BJ (cell line): ENCODE measurements at places on chromosomes 1 and 21. TPM values are rescaled to one million over a fixed set of nuclear protein-coding genes. Genes with fewer than 3 reads are reported as not detected.

The GPR161 gene
- 14.7 and 20.4 TPM in 2 replicates for polyA plus RNA-seq

The GJB3 gene
- polyA plus RNA-seq, result not detected in 2 replicates

The GBP3 gene
- 55.4 and 81.0 TPM in 2 replicates for polyA plus RNA-seq

The CNR2 gene
- polyA plus RNA-seq, result not detected in 2 replicates

The RGSL1 gene
- not detected in 2 replicates for polyA plus RNA-seq

The UBL4B gene
- 22.9 and 34.8 TPM in 2 replicates for polyA plus RNA-seq

The CCDC185 gene
- polyA plus RNA-seq, result not detected in 2 replicates
